ENCODE measurements at places on chromosomes 2 and 18. TPM values are rescaled to one million over a fixed set of nuclear protein-coding genes. Genes with fewer than 3 reads are reported as not detected.

- peak; percentile 27 for DNase-seq
These were observed 246.2 kb downstream of the CYP26B1 start for GRCh38 chr2:71901466-71901865.

DNA sequence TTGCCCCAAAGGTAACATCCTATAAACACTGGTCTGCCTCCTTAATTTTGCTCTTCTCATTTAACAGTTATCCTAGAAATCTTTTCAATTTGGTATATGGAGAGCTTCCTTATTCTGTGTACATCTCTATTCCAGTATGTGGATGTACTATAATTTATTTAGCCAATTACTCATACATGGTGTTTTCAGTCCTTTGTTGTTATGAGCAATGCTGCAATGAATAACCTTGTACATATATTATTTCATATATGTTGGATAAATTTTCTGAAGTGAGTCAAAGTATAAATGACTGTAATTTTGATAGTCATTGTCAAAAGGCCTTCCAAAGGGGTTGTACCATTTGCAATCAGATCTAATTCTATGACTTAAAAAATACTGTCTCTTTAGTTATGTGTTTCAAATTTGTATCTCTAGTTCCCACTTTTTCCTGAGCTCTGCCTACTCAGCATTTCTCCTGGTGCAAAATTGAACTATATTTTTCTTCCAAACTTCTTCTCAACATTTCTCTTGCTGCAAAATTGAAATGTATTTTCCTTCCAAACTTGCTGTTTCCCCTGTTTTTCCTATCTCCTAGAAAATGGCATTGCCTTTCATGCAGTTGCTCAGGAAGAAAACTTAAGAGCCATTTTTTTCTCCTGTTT is 153.3 kb upstream of the OTX1 start:
- DNase-seq = no peak

DNA sequence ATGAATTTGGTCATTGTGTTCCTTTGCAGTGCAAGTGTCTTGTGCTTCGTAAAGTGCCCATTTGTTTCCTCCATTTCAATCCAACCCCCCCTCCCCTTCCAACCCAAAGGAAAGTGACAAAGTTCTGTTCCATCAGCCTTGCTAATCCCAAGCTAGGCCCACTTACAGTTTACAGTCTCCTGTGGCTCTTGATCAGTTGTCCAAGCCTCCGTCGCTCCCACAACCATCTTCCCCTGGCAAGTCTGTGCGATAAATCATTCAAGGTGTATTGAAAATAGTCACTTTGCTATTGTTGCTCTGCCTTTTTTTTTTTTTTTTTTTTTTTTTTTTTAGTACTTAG is 6.5 kb downstream of the POU3F3 start:
- DNase-seq = no peak

GRCh38 chr2:224517963-224518362 is 67.2 kb downstream of the CUL3 start:
- no peak for DNase-seq

PSMA8 gene
- not detected for total RNA-seq

- no peak for DNase-seq
These were observed 56.6 kb upstream of the UGP2 start for GRCh38 chr2:63785096-63785495.

DNA sequence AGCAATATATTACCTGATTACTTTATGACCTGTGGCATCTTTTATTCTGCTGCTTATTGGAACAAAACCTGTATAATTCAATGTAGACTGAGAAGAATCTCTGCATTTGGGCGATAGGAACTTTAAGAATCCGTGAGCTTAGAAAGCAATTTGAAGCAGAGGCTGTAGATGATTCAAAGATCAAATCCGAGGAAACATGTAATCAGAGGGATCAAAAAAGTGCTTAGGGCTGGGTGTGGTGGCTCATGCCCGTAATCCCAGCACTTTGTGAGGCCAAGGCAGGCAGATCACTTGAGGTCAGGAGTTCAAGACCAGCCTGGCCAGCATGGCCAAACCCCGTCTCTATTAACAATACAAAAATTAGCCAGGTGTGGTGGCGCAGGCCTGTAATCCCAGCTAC is 198.4 kb downstream of the MTX2 start:
- no peak for DNase-seq

Data from SJCRH30 (cell line).